ENCODE measurements at places on chromosomes 6 and 20.

DNA sequence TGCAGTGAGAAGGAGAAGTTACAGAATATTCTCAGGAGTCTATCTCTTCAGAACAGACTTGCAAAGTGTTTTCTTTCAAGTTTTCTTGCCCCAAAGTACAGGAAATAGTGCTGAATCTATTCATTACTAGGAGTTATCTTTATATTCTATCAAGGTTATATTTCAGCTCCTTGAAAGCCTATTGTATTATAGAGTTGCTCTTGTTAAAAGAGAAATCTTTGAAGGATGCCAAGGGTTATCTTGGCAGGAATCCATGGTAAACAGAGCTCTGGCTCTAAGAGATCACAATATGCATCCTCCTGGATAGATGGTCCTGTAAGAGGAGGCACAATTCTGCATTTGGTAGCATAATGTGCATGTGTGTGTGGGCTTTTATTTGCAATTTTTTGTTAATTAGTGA is 21.2 kb upstream of the SNRPB2 start:
- DNase-seq = no peak

DNA sequence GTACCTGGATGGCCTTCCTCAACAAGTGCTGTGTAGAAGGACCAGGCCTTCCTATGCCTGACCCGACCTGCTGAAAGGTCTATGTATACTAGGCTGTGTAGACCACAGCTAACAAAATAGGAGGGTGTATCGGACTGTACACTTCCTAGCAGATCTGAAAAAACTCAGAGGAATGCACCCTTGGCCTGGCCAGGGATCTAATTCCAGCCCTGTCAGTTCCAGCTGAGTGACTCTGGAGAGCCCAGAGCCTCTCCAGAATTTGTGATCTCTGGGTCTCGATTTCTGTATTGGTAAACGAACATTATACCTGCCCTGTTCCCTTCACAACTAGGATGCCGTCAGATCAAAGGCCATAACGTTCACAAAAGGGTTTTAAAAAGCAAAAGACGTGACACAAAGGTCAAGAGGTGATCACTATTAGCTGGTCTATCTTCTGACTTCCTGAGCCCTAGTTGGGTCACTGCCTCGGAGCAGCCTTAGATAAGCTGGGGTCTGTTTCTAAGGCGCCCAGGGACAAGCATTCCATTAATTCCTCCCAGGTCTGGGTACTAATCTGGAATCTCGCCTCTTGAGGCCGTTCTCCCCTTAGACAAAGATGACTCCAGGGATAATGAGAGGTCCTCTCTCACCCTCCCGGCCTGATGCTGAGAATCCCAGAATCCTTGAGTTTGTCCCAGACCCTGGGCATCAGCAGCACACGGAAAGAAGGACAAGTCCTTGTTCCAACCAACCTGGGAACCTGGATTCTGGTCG is 13.9 kb downstream of the MTCH1 start:
- DNase-seq = no peak

DNA sequence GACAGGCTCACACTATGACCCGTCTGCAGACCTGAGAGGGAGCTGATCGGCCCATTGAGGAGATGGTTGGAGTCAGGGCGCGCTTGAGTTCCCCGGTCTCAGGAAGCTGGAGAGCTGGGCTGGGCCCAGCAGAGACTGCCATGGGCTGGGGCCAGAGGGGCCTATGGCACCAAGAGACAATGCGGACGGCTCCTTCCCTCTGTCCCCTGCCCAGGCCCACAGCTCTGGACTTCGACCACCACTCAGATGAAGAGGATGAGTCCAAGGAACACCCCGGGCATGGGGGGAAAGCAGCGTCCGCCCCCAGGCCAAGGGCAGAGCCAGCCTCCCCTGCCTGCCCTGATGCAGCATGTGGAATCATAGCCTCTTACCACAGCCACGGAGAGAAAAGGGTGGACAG is 40.2 kb upstream of the PHACTR3 start:
- DNase-seq = no peak

GRCh38 chr20:17688965-17689364 is 6.9 kb upstream of the RRBP1 start:
- no peak for DNase-seq

GRCh38 chr6:159082039-159082815 is 37.4 kb upstream of the TAGAP start:
- no peak for DNase-seq

DNA sequence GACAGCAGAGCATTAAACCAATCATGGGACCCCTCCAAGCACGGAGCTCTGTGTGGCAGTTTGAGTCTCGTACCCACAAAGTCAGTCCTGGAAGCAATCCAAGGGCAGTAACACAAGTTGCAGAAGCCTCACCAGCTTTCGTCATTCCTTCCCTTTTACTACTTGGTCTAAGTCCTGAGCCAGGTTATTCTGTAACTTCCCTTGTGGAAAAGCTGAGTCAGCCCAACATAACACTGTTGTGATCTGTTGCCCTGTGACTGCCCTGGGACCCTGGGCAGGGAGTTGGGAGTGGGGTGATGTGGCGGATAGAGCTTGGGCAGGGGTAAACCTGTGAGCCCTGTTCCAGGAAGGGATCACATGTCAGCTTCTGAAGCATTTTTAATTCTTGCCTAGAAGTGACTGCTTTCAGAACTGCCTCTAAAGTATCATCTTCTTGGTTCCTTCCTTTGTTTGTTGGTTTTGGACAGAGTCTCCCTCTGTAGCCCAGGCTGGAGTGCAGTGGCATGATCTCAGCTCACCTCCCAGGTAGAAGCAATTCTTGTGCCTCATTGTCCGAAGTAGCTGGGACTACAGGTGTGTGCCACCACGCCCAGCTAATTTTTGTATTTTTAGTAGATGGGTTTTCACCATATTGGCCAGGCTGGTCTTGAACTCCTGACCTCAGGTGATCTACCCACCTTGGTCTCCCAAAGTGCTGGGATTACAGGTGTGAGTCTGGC is 183.7 kb upstream of the JAG1 start:
- DNase-seq = no peak

- no peak for DNase-seq
Observed at GRCh38 chr6:22099923-22100322, 196.9 kb downstream of the PRL start.

- no peak for DNase-seq
Observed at GRCh38 chr6:42239333-42239732, 21.7 kb upstream of the MRPS10 start.

GRCh38 chr20:21106171-21107017 is at the start of gene LINC00237:
LINC00237 (minus strand) TSS chr20:21106358.
- DNase-seq = no peak

DNA sequence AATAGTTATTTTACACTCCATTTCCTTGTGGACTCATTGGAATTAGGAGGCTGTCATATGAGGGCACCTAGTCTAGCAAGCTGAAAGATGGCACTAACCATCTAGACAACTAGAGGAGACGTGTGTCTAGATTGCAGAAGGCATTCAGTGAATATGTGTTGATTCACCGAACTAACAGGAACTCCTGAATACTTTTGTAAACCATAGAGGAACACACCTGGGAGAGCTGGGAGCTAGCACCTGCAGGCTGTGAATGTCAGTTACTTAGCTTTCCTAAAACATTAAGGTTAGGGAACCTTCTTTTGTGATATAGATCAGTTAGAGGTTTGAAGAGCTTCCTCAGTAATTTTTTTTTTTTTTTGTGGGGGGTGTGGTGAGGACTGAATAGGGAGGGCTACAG is 7.7 kb downstream of the OPN5 start:
- DNase-seq = no peak

Data from MM.1S (cell line).